Epithelial cell of alveolus of lung (primary cell): ENCODE measurements at places on chromosomes 7 and 10. TPM values are rescaled to one million over a fixed set of nuclear protein-coding genes. Genes with fewer than 3 reads are reported as not detected.

NPY gene
- total RNA-seq = not detected in 2 replicates

NPC1L1 gene
- total RNA-seq = 0.24 TPM in 1 of 2 replicates, not detected in the other

MGAM2 gene
- total RNA-seq = not detected in 2 replicates

NME8 gene
- not detected in 2 replicates for total RNA-seq

TEX47 gene
- not detected in 2 replicates for total RNA-seq

TMEM236 gene
- not detected in 2 replicates for total RNA-seq

HOXA9 gene
- 1.0 and 2.4 TPM in 2 replicates for total RNA-seq

FRAT1 gene
- total RNA-seq = 1.8 and 5.7 TPM in 2 replicates

IRF5 gene
- 0.39 TPM in 1 of 2 replicates, not detected in the other for total RNA-seq

CDC14C gene
- not detected in 2 replicates for total RNA-seq

DNAJB9 gene
- total RNA-seq = 24.6 and 61.5 TPM in 2 replicates

PTPN20 gene
- 0.08 and 0.65 TPM in 2 replicates for total RNA-seq

C7orf57 gene
- total RNA-seq = under 0.01 TPM in 1 of 2 replicates, not detected in the other

URGCP gene
- 18.3 and 19.3 TPM in 2 replicates for total RNA-seq

ZPBP gene
- total RNA-seq = not detected in 2 replicates

STEAP4 gene
- under 0.01 and 0.08 TPM in 2 replicates for total RNA-seq

DYNC1I1 gene
- 0.13 TPM in 1 of 2 replicates, not detected in the other for total RNA-seq

CHAT gene
- total RNA-seq = not detected in 2 replicates

CFAP58 gene
- 0.65 and 1.2 TPM in 2 replicates for total RNA-seq

ZNF488 gene
- 0.24 and 0.52 TPM in 2 replicates for total RNA-seq

MSS51 gene
- total RNA-seq = 0.39 and 0.96 TPM in 2 replicates

TUBAL3 gene
- total RNA-seq = under 0.01 TPM in 1 of 2 replicates, not detected in the other

GFRA1 gene
- total RNA-seq = 3.9 and 5.2 TPM in 2 replicates

PKD1L1 gene
- total RNA-seq = under 0.01 TPM in 1 of 2 replicates, not detected in the other

PNLIPRP3 gene
- under 0.01 TPM in 1 of 2 replicates, not detected in the other for total RNA-seq
